ENCODE measurements at places on chromosomes 11 and 22.

DNA sequence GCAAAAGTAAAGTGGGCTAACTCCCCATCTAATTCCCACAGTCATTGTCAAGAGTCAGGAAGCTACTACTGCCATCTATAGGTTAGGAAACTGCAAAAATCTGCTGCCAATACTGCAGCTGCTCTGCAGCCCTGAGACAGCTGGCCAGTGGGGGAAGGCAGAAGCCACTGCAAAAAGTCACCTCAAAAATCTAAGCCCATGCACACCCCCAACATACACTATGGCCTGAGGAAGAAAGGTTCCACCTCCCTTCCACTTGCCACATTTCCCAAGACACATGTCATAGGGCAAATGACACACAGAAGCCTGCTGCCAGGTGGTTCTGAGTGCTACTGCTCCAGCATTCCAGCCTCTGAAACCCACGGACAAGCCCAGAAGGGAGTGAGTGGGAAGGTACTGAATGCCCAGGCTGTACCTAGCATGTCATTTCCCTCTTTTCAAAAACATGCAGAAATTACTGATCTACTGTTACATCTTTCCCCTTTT is 36.9 kb downstream of the DGCR2 start:
- no peak for DNase-seq

DNA sequence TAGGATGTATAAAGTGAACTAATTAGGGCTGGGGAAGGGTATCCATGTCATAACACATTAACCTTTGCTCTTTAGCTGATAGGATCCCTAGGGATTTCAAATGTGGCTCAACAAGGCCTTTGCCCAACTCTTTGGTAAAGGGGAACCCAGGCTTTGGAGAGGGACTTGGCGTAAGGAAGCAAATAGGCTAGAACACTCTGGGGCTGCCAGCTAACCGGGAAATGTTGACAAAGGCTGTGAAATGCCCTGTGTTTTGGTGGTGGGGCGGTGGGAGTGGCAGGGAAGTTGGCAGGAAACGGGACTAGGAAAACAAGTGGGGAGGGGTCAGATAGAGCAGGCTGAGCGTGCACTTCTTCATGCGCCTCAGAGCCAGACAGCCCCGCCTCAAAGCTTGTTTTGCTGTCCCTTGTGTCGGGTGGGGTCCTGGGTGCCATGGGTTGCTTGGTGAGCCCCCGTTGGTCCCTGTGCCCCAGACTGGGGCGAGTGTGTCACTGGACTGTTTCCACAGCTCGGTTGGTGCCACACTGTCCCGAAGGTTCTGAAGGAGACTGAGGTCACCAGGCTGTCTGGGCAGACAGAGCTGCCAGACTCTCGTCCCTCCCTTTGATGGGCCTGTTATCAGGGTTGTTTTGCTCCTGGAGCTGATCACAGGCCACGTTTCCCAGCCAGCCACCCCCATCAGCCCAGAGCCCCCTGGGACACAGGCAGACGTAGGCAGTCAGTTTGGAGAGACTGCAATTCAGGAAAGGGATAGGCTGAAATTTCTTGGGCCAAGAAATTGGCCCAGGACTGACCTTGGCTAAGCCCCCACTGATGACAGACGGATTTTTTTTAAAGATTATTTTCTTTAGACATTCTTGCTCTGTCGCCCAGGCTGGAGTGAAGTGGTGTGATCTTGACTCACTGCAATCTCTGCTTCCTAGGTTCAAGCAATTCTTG is 19.6 kb downstream of the KCTD21 start:
- no peak for DNase-seq

DNA sequence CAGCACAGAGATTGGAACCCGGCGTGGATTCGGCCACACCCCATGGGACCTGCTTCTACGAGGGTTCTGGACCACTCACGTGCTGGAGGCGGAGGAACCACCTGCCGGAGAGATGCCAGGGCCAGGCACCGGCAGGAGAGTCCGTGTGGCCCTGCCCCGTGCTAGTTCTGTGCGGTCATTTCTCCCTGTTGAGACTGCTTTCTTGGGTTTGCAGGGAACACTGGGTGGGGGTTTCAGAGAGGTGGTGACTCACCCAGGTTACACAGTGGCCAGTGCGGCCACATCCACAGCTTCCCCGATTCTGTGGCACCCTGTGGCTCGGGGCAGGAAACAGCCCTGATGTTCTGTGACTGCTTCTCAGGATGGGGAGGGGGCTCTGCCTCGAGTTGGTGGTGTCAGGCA is 3.6 kb upstream of the PHLDA2 start:
- no peak for DNase-seq

DNA sequence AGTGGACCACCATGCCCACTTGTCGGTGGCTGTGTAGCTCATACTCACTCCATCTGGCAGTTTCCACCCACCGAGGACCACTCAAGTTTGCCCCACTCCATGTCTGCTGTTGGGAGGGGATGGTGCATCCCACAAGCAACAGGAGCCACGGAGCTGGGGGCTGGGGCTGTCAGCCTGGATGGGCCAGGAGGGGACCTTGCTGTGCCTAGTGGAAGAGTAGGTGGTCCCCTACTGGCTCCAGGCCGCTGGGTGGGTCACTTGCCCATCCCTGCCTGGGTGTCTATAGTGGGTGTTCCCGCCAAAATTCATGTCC is 57.0 kb downstream of the SMIM38 start:
- no peak for DNase-seq

GRCh38 chr11:19237813-19238212 is 2.9 kb downstream of the E2F8 start:
- no peak for DNase-seq

GRCh38 chr11:2147391-2147790 is 8.2 kb upstream of the IGF2 start:
- no peak for DNase-seq

DNA sequence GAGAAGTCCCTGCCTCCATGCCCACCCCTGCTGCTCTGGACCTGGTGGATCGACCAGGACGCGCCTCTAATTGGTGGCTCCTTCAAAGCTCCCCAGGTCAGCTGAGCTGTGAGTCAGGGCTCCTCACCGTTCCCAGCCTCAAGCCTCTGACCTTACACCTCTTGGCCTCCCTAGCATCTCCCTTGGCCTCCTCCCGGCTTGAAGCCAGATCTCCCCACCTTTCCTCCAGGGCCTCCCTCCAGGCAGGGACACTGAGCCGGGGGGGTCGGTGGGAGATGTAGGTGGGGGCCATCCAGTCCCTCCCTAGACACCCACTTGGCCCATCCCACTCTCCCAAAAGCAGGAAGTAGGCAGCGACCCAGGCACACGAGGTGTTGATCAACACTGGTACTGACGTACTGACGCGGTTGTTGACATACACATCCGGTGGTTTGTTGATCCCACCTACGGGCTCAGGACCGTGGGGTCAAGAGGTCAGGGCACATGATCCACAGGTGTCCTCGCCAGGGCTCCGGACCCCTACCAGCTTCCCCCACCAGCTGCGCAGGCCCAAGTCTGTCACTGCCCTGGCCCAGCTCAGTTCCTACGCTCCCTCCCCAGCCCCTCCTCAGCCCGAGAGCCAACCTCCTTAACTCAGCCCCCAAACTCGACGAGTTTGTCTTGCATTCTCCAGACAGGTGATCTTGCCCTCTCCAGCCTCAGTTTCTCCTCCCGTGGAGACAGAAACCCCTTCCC is 802 bp downstream of the ATG2A start:
- DNase-seq: no peak

DNA sequence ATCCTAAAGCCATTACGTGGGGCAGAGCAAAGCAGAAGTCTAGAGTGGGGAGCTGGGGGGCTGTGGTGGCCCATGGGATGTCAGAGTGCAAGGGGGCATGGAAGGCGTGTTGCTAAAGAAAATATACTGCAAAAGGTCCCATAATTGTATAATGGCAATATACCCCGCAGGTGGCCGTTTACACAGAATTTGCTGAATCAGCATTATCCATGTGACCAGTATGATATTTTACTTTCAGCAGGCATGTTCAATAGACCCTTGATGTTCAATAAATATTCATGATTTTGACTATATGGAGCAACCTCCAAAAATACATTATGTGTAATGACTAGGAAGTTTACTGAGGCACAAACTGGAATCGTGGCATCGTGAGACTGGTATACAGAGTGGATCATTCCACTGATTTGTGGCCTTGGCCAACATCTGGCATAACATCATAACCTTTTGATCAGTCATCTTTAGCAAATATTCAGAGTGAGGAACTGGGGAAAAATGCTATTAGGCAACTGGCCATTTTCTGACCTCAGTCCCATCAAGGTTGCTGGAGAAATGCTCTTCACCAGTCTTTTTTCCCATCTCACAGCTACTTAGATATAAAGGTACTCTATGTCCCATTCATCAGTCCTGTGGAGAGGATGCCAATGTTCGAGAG is 29.3 kb upstream of the PPP2R1B start:
- DNase-seq: no peak

DNA sequence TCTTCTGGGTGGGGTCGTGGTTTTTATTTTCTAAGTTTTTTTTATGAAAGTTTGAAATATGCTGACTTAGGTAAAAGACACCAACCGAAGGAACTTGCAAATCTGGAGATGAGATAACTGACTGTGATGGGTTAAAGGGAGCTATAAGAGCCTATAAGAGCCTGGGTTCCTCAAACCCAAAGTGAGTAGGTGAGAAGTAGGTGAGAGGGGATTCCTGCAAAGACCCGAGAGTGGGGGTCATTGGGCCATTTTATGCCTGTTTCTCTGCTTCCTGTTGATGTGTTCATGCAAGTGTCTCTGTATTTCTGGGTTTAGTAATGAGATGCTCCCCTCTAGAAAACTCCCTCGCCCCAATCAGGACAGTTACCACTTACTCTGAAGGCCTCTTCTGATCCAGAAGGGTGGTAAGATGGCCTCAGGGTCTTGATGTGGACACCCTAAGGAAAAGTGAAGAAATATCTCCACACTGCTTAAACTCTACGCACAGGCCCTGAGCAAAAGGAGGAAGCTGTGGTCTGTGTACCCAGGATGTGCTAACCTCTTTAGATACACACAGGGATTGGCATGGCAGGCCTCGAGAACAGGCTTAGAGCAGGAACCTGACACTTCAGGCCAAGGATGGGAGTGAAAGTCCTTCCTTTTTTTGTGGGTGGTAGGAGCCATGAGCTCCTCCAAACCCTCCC is 1.8 kb downstream of the FLI1 start:
- DNase-seq: peak; percentile 74

DNA sequence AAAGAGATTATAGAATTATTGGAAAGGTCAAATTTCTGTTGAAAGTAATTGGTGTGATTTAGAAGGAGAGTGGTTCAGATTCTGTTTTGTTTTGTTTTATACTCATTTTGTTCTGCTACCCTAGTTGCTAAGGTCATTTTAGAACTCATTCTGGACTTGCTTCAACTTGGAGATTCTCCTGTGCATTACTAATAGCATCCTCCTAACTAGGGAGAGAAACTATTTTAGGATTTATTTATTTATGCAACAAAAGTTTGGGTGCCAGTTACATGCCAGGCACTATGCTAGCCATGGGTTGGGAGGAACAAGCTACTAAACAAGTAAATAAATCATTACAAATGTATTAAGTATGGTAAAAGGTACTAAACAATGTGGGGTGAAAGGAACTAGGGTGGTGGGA is 84.0 kb downstream of the YAP1 start:
- DNase-seq: no peak

DNA sequence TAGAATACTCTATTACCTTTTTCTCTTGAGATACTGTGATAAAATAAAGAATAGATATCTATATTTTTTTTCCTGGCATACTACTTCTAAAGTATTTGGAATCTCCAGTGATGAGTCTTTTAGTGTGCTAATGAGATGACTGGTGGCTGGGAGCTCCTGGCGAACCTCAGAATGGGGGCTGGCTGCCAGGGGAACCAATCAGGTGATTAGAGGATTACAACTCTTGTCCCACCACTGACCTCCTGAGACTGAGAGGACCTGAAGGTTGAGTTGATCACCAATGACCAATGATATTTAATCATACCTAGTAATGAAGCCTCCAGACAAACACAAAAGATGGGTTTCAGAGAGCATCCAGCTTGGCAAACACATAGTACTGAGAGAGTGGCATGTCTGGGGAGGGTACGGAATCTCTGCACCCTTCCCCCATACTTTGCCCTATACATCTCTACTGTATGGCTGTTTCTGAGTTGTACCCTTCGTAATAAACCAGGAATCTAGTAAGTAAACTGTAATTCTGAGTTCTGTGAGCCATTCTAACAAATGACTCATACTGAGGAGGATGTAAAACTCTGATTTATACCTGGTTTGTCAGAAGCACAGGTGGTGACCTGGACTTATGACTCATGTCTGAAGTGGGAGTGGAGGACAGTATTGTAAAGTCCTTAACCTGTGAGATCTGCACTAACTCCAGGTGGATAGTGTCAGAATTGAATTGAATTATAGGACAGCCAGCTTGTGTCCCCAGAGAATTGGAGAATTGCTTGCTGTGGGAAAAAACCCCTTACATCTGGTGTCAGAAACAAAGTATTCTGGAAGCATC is 325.3 kb upstream of the LRRC4C start:
- DNase-seq: no peak

DNA sequence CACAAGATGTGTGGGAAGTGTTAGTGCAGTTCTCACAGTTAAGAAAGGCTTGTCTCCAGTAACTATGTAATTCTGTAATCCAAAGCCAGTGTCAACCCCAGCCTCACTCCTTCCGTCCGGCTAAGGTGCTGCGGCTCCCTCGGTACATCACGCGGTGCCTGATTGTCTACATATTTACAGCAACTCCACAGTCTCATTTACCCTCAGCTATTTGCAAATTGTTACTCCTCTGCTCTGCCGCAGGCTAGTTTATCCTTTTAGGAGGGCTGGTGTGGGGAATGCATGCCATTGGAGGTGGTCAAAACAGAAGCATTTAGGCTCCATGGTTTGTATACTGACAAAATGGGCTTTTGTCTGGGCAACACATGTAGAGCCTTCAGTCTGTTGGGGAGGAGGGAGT is 358.3 kb downstream of the METTL15 start:
- DNase-seq: no peak

DNA sequence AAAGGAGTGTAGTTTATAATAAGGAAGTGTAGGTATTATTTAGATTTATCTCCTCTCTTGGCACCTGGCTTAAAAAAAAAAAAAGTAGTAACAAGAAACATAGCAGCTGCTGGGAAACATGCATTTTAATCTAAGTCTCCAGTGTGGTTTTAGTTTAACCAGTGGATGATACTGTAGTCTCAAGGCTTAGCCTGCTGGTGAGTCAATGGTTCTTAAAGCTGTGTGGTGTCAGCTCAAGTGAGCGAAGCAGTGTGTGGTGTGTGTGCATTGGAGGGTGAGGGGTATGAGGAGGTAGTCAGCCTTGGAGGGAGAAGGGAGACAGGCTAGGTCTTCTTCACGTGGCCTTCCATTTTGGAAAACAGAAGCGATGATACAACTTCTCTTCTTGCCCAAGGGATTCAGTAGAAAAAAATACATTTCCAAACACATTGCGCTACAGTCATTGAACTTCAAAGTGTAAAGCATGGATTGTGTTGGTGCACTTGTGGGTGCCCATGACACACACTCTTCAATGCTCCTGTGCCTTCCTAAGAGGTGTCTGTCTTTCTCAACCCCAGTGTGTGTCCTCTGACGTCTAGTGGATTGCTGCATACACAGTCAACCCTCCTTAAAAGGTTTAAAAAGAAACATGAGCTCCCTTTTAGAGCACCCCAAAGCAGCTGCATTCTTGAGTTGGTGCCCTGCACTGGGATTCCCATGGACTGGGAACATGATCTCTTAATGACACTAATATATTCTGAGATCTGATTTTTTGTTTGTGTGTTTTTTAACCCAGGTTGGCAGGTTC is 40.1 kb downstream of the ZBTB16 start:
- DNase-seq: no peak
